Omental fat pad (tissue), 4 donors: ENCODE measurements at places on chromosomes 16 and 17.
A peak's percentile ranks its signal among the peaks of the same experiment; 100 is the strongest.

GRCh38 chr17:29219378-29220047 lies 27.1 kb upstream of the CRYBA1 start:
- peak; percentile 75 for DNase-seq

DNA sequence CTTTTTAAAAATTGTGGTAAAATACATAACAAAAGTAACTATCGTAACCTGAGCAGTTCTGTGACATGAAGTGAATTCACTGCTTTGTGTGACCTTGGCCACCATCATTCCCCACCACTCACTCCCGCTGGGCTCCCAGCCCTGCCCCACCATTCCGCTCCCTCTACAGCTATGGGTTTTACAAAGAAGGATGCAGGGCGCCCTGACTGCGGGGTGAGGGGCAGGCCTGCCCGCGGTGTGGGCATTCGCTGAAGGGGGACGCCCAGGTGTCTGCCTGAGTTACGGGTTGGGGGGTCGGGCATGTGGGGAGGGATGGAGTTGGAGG lies at the start of gene CEMP1:
CEMP1 (minus strand) TSS at position 38 of the 325 bp plus-strand sequence. CDS start 335 bp downstream, outside the sequence.
- DNase-seq = no peak

GRCh38 chr16:49443576-49443975 lies 70.0 kb downstream of the C16orf78 start:
- DNase-seq = no peak

- no peak for DNase-seq
Measured at GRCh38 chr17:2211661-2212399, 91.8 kb downstream of the SMG6 start.

GRCh38 chr17:14067347-14067746 lies 2.0 kb upstream of the COX10 start:
- DNase-seq = no peak

GRCh38 chr16:75065149-75065505 lies 51.5 kb downstream of the LDHD start:
- DNase-seq = no peak

DNA sequence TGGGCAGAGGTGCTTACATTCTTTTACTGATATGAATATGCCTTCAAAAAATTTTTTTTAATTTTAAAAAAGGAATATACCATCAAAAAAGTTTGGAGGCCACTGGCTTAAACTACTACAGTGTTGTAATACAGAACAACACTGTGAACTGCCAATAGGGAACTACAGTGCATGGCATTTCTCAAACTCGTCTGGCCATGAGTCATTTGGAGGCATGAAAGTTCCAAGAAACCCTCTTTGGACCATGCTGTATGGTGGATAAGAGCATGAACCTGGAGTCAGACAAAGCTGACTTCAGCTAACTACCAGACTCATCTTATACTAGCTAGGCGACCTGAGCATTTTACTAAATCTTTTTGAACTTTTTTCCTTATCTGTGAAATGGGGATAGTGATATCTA lies 9.2 kb upstream of the NF1 start:
- no peak for DNase-seq

GRCh38 chr16:83350481-83350880 lies 457.3 kb upstream of the HSBP1 start:
- no peak for DNase-seq

DNA sequence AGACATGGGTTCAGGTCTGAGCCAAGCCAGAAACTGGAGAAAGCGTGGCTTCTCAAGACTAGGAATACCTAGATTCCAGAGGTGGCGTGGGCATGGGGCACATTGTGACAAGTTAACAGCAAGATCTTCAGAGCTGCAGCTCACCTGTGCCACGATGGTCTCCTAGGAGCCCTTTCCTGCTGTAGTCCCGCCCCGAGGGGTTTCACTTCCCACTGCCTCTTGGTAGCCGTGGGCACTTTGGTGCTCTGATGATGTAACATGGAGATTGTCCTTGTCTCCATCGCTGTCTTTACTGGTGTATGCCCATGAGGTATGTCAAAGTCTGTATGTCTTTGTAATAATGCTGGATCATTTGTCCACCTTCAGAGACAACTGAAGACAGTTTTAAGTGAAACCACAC lies 89.7 kb downstream of the WWOX start:
- no peak for DNase-seq

DNA sequence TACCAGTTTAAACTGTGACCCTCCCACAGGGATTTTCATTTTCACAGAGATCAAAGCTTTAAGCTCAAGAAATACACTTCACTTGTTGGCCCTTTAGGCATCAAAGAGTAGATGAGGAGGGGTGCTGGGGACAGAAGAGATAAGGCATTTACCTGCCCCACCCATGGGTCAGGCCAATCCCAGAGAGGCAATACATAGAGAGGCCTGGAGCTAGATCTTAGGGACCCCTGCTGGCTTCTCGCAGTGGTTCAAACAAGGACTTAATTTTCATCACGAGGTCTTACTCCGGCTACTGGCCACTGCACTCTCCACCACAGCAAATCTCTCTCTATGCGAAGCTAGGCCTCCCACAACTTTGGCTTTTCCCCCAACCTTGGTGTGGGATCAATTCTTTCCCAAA lies 46.6 kb downstream of the NOG start:
- DNase-seq = no peak

DNA sequence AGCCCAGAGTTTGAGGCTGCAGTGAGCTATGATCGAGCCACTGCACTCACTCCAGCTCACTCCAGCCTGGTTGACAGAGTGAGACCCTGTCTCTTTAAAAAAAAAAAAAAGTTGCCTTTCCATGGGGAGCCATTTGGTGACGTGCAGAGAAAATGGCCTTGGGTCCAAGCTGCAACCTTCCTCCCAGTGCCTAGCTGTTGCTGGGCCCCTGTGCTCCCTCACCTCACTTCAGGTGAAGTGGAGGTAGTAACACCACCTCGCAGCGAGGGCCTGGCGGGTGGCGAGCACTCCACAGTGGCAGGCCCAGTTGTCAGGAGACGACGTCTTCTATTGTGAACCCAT lies 17.4 kb downstream of the SYT17 start:
- DNase-seq = no peak

- DNase-seq = no peak
Measured at GRCh38 chr17:44383861-44384260, 5.6 kb downstream of the ITGA2B start.

DNA sequence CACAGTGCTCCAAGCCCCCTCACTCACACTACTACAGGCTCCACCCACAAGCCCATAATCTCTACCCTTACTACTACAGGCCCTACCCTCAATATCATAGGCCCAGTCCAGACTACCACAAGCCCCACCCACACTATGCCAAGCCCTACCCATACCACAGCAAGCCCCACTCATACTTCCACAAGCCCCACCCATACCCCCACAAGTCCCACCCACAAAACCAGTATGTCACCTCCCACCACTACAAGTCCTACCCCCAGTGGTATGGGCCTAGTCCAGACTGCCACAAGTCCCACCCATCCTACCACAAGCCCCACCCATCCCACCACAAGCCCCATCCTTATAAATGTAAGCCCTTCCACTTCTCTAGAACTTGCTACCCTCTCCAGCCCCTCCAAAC lies 13.8 kb downstream of the RIPOR1 start:
- no peak for DNase-seq

GRCh38 chr16:89187770-89188392 lies 12.5 kb downstream of the SLC22A31 start:
- no peak for DNase-seq
